Activated CD4-positive, alpha-beta T cell treated with anti-CD3 and anti-CD28 coated beads, Interleukin-2, amount 10 ng/mL, durations not matched to agents 7 days and 5 days (primary cell): ENCODE measurements at places on chromosomes 2 and 18.

- DNase-seq, result no peak
Observed at GRCh38 chr2:176115883-176116813, at the start of gene HOXD10. TSS of gene HOXD10 (plus strand) at chr2:176116778. CDS start at chr2:176116834, 56 bp downstream.

- no peak for DNase-seq
Observed at GRCh38 chr2:203835892-203836800, 31.4 kb upstream of the CTLA4 start.

DNA sequence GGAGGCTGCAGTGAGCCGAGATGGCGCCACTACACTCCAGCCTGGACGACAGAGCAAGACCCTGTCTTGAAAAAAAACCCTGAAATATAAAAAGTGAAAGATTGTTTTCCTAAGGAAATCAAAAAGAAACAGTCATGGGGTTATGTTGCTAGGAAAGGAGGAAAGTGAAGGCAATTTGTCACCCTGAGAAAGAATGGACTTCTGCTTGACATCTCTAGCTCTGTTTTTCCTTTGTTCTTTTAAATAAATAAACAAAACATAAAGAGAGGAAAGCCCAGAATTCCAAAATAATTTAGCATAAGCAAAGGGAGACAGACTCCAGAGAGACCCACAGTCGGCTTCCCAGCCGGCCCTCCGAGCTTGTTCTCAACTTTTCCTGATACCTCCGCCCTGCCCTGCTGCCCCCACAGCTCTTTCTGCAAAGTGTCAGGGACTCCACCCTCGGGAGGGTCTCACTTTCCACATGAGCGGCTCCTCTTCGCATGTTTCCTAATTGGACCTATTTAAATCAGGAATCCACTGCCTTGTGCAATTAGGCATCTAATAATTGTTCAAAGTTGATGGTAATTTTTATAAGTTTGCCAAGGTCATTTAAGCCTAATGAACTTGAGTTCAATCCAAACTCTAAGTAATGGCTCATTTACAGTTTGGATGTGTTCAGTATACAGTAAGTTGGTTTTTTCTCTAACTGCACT lies 49.8 kb upstream of the COPS8 start:
- no peak for DNase-seq

DNA sequence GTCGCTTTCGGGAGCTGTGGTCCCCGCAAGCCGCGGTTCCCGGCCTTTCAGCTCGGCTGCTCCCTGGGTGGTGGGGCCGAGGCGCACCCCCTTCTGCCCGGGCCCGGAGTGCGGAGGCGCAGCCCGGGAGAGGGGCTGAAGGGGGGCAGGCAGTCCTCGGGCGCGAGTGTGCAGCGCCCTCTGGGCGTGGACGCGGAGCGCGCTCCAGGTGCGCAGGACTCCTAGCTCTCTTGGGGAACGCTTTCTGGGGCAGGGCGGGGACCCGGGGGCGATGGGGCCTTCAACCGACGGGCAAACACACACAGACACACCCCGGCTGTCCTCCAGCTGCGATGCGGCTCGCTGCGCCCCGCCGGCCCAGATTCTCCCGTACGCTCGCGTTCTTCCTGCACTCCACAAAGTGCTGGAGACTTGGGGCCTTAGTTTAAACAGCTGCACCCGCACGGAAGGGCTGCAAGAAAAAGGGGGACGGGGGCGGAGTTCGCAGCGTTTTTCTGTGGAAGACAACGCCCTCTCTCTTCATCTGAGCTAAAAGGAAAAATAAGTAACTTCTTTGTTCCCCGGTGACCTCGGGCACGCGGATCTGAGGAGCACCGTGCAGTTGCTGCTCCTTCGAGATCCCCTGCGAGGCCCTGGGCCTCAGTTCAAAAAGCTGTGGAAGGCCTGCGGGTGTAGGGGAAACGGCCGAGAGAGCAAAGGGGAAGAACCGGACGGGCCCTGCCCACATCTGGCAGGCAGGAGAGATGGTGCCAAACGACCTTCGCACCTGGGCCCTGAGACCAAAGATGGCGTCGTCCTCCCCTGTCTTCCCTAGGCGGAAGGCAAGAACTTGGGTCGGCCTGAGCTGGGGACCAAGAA lies 593 bp upstream of the SDC1 start:
- DNase-seq, result peak; percentile 31
